ENCODE measurements at places on chromosomes 7 and 10.

- DNase-seq: no peak
Observed at GRCh38 chr7:43844257-43844656, 25.1 kb downstream of the MRPS24 start.

DNA sequence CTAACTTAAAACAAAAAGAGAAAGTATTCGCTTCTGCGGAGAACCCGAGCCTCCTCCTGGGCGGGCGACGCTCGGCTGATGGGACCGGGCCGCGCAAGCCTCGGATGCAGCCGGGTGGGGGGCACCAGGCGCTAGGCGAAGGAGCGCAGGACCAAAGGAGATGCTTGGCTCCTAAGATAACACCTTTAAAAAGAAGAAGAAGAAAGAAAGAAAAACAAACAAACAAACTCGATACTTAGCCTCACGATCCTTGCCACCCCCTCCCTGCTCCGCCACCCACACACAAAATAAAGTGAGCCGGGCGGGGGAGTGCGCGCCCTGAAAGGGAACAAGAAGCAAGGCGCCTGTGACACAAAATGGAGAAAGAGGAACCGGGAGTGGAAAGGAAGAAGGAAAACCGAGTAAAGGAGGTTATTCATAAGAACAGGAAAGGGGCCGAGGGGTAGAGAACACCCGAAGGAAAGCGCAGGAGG is 34.0 kb upstream of the EBLN1 start:
- peak; percentile 43 for DNase-seq

- no peak for DNase-seq
Observed at GRCh38 chr7:115096262-115096661, 174.4 kb downstream of the MDFIC start.

- no peak for DNase-seq
Observed at GRCh38 chr10:84336406-84337090, 8.2 kb downstream of the CCSER2 start.

DNA sequence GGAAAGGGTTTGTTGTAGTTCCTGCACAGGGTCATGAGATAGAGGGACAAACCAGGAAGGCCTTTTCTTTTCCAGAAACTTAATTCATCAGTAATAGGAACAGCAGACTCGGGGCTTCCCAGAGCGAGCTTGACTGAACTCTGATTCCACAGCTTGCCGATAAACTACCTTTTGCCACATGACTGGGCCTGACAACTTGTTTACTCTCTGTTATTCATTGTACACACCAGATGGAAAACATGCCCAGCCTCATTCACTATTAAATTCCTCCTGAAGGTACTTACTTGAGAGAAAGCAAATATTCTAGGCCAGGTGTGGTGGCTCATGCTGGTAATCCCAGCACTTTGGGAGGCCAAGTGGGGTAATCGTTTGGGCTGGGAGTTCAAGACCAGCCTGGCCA is 77.1 kb upstream of the FGFR2 start:
- DNase-seq: no peak

GRCh38 chr7:81871606-81872265 is 101.9 kb upstream of the HGF start:
- DNase-seq: no peak

- no peak for DNase-seq
Observed at GRCh38 chr10:121753726-121754476, 155.7 kb upstream of the FGFR2 start.

DNA sequence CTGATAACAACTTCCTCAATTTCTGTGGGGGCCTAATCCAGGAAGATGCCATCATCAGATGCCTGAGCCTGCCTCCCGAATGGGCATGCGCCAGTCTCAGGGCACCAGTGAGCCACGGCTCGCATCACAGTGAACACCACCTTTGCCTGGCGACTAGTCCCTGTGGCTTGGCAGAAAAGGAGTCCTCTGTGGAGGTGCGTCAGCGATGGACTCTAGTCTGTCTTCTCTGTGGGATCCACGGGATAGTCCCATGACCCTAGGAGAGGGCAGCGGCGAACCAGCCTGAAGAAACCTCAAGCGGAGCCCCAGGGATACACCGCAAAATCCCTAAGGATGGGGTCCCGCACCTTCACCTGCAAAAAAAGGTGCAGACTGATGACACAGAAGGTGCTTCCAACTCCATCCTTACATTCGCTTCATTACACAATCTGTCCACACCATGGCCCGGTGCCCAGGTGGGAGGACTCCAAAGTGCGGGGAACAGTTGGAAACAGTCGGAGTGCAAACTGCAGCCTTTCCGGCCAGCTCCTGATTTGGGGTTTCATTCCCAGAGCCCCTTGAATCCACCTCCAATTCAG is 35.1 kb upstream of the ZNF273 start:
- DNase-seq: peak; percentile 8

DNA sequence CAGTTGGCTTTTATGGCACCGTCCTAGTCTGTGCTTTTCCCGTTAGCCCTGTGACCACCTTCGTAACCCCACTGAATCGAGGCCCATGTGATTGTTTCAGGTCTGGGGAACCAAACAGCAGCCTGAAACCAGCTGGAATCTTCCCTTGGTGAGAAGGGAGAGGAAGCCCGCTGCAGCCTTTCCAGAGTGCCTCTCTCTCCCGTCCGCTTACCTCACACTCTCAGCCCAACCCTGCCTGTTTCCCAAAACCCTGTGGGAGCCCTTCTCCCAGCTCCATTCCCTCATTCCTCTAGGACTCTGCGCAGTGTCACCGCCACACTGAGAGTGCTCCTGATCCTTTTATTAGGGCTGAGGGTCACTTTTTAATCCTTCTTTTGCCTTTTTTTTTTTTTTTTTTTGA is 139.6 kb downstream of the WDR37 start:
- peak; percentile 50 for DNase-seq

- no peak for DNase-seq
Observed at GRCh38 chr7:98661607-98662006, 44.5 kb downstream of the NPTX2 start.

DNA sequence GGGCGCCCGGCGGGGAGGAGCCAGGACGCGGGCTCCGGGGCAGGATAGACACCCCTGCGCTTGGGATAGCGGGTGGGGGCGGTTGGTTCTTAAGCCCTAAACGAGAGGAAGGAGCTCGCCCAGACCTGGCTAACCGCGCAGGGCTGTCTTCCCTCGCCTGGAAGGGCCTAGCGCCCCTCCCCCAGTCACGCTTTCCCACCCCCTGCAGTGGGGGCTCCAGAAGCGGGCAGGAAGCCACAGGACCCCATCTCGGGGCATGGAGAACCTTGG is 6.5 kb downstream of the SHH start:
- no peak for DNase-seq

- peak; percentile 64 for DNase-seq
Observed at GRCh38 chr10:127485153-127485857, 63.8 kb upstream of the NPS start.

GRCh38 chr10:100985336-100985735 is 2.0 kb downstream of the MRPL43 start:
- DNase-seq: no peak

GRCh38 chr10:47406870-47407691 is 23.0 kb upstream of the ZNF488 start:
- DNase-seq: peak; percentile 36

DNA sequence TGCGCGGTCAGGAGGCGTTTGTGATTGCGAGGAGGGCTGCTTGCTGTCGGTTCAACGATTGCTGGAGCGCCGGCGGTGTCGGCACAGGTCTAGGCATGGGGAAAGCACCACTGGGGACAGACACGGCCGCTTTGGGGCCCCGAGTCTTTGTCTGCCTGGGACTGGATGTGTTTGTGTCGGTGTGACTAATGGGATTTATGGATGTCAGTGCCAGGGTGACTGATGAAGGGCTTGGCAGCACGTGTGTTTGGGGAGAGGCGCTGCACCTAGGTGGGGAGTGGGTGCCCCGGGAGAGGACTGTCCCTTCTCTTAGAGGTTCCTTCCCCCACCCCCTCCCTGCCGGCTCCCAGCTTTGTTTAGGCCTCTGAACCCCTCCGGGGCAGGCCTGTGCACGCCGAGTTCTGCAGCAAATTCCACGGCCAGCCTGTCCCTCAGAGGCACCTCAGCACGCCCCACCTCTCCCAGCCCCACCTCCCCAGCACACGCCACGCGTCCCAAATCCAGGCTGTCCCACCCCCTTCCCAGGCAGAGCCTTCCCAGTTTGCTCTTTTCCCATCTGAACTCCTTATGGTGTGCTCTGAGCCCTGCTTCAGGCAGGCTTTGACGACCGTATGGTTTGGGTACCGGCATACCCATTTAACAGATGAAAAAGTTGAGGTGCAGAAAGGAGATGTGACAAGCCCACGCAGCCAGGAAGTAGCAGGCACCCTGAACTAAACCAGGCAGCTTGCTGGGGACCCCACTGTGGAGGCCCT is 6.4 kb upstream of the TNRC18 start:
- DNase-seq: no peak

DNA sequence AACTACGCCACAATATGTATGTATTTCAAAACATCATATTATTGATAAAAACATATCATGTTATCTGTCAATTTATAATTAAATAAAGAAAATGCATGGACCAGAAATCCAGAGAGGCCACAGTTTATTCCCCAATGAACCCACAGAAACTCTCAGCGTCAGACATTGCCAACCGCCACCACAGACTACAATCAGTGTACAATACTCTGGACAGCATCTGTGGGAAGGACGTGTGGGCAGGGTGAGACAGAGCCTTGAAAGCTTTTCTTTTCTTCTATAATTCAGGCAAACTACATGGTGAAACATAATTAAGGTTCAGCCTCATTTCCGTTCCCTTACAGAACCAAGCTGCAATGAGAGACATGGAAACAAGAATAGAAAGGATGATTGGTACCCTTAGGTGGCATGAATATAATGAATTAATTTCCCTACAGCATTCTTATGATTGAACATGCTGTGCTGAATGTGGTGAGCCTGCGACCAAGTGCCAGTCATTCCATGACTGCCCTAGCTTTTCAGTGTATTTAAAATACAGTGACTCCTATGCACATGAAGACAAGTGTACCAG is 909.3 kb downstream of the SORCS1 start:
- no peak for DNase-seq

DNA sequence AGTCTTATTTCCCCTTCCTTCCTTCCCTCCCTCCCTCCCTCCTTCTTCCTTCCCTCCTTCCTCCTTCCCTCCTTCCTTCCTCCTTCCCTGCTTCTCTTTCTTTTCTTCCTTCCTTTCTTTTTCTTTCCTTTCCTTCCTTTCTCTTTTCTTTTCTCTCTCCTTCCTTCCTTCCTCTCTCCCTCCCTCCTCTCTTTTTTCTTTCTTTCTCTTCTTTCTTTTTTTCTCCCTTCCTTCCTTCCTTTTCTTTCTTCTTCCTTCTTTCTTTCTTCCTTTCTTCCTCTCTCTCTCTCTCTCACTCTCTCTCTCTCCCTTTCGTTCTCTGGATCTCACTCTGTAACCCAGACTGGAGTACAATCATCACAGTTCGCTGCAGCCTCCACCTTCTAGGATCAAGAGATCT is 6.2 kb downstream of the TMEM130 start:
- no peak for DNase-seq

GRCh38 chr7:157176771-157177170 is 38.0 kb downstream of the UBE3C start:
- no peak for DNase-seq

DNA sequence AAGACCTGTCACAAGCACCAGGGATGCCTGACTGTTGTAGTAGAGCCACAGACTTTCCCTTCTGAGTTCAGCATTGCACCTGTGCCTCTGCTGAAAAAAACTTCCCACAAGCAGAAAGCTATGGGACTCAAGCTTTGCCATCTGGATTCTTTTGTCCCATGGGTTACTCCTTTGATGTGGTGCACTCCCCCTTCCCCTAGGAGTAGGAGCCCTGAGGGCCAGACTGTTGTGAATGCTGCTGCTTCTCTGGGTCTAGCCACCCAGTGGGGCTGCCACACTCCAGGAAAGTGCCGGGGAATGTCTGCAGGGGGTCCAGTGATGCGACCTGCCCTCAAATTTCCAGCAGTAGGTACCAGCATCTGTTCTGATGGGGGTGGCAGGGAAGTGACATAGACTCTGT is 11.7 kb downstream of the CASP7 start:
- no peak for DNase-seq

GRCh38 chr10:102269017-102269416 is 23.7 kb downstream of the GBF1 start:
- DNase-seq: no peak

GRCh38 chr7:119724041-119724792 is 548.8 kb upstream of the KCND2 start:
- no peak for DNase-seq

DNA sequence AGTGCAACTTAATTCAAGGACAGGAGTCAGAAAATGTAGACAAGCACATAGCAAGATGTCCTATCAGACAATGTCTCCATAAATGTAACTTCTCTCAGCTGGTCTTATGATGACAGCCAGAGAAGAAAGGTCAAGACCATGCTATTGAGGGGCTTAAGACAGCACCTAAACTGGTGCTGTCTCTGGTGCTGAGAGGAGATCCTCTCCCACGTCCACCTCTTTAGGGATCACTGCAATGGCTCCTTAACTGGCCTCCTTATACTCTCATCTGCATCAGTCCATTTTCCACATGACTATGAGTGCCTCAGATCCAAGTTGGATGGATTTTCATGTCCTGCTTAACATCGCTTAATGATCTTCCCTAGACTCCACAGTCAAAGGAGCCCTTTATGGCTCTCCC is 210.6 kb downstream of the ARL4A start:
- DNase-seq: no peak

DNA sequence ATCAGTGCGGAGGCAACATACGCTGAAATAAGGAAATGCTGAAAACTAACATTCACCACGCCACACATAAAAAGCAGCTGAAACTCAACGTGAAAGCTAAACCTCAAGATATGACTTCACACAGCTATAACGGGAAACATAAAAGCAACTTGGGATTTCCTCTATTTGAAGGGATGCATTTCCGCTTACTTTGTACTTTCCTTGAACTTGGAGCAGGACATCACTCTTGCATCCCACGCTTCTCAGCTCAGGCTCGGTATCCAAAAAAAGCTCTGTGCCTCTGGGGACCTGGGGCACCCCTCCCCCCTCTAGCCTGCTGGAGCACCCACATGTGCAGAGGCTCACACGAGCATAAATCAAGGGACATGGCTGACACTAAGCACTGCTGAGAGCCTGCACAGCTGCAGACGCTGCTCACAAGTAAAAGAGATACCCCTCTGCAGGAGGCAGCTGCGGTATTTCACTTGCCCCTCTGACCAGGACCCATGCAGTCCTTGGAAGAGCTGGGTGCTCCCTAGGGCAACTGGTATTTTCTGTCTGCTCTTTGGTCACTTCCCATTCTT is 34.2 kb downstream of the PARD3 start:
- no peak for DNase-seq

GRCh38 chr7:101606498-101606923 is 22.6 kb downstream of the MYL10 start:
- no peak for DNase-seq

GRCh38 chr10:47047577-47048525 is 136.6 kb downstream of the PTPN20 start:
- DNase-seq: peak; percentile 78

- no peak for DNase-seq
Observed at GRCh38 chr10:79329529-79329928, 17.7 kb upstream of the PPIF start.

Measured in H9 (cell line).